Mesothelial cell of epicardium (in vitro differentiated cells): ENCODE measurements at places on chromosomes 12 and 14.

DNA sequence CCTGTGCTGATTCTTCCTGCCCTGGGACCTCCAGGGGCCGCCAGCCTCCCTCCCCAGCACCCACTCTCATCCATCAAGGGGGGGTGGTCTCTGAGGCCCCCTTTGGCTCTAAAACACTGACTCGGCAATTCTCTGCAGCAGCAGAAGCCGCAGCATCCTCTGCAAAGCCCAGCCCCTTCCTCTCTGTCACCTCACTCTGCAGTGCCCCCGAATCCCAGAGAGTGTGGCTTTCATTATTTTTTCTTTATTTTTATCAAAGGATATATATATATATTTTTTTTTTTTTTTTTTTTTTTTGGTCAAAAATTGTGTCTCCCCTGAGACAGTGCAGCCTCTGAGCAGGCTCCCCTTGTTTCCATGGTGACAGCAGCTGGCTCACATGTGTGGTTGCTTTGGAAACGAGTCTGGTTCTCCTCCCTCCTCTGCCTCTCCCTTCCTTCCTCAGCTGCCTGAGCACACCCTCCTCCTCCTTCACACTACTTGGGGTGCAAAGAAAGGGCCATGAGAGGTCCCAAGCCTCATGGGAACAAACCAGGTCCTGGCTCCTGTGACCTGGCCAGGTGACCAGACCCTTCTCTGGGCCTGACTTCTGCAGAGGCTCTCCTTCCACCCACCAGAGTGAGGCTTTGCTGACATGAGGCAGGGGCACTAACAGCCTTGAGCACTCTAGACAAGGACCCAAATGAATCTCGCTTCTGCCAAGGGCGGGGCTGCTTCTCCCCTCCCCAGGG is 100.5 kb downstream of the LRRC74A start:
- no peaks in the 10 kb centered on the region for H3K36me3 ChIP-seq
- no peaks in the 10 kb centered on the region for H3K27me3 ChIP-seq
- no peak overlapping the region for H3K4me3 ChIP-seq
- H3K27ac ChIP-seq = peak overlapping the region; percentile 92

DNA sequence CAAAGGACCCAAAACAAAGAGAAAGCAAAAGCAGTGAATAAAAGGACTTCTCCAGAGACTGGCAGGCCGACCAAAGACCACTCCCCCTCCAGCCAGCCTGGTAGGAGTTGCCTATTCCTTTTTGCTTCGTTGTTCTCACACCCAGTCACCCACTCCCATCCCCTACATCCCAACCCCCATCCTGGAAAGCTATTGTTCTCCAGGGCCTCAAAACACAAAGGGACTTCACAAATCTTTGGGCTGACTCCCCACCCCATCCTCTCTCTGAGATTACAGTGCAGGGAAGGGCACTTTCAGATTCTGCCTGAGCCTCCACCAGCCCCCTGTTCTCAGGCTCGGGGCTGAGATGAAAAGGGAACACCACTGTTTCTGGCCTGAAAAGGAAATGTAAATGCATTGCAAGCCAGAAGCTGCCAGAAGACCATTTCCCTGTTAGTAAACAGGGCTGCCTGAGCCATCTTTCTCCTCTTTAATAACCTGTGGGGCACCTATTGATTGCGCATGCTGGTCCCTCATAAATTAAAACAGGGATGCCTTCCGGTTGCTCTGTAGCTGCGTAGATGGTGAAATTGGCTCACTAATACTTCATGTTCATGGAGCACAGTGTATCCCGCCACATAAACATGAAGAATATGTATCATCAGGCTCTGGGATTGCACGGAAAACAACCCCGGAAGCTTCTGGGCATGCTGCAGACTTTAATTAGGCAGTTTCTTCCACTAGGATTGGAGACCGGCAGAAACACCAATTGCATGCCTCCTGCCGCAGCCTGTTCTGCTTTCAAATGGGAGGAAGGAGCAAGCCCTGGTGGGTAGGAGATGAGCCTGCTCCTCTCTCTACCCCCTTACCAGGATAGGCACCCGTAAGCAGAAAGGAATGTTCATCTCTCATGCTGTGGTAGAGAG is 130.3 kb upstream of the FUT8 start:
- DNase-seq = no peak
- peaks cover 20% of the 10 kb centered on the region for H3K4me1 ChIP-seq
- H3K27ac ChIP-seq = peak overlapping the region; percentile 66
- no peaks in the 10 kb centered on the region for H3K36me3 ChIP-seq
- peak overlapping the region; percentile 20 for H3K4me3 ChIP-seq

DNA sequence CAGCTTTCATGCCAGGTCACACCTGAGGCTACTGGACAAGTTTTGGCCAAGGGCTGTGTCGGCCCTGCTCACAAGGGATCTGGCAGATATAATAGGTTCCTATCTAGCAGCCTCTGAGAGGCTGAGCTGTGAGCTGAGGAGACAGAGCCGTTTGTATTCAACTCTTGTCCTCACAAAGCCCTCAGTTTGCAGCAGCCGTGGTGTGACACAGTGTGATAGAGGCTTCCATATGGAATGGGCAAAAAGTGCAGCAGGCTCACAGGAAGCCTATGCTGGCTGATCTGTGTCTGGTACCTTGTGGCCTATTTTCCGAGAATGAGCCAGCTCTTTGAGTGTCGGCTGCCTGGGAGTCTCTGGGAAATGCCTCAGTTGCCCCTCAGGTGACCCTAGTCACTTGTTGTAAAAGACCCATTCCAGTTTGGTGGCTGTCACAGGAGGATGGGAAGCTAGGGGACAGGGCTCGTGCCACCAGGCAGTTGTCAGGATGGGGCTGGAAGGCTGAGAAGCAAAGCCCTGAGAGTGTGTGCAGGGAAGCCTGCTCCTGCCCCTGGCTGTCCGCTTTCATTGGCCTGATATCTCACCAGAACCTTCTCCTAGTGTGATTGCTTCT is 16.1 kb downstream of the VRTN start:
- peaks cover 6% of the 10 kb centered on the region for H3K27me3 ChIP-seq
- no peaks in the 10 kb centered on the region for H3K4me1 ChIP-seq
- DNase-seq = no peak

GRCh38 chr14:99871771-99872170 is 78.6 kb downstream of the EML1 start:
- H3K27me3 ChIP-seq = peaks cover 47% of the 10 kb centered on the region
- H3K4me3 ChIP-seq = no peak overlapping the region
- DNase-seq = no peak
- peaks cover 17% of the 10 kb centered on the region for H3K36me3 ChIP-seq
- no peak overlapping the region for H3K27ac ChIP-seq
- peaks cover 8% of the 10 kb centered on the region for H3K4me1 ChIP-seq

DNA sequence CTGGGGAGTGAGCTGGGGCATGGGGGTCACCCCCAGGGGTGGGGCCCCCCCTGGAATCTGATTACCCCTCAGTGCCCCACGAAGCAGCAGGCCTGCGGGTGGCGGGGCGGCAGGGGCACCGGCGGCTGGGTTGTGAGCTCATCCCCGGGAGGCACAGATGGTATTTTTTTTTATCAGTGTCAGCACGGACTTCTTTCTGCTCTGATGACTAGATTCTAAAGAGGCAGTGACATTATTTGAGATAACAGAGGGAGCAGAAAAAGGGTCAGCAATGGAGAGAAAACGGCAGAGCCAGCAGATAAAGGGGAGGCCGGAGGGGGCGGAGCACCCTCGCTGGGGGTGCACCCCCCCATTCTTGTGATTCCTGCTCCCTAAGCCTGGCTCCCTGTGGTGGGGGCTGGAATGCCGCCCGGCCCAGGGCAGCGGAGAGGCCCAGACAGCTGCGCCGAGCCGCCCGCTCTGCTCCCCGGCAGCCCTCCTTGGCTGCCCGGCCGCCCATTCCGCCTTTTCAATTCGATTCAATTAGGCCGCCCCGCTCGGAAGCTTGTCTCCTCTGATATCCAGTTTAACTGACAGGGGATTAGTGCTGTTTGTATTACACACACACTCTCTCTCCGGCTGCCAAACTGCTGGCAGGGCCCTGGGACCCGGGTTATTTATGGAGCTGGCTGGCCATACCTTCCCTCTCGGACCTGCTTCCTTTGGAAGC is 32.9 kb downstream of the MVK start:
- no peak overlapping the region for H3K27ac ChIP-seq
- peaks cover 20% of the 10 kb centered on the region for H3K27me3 ChIP-seq
- H3K4me3 ChIP-seq = no peak overlapping the region

DNA sequence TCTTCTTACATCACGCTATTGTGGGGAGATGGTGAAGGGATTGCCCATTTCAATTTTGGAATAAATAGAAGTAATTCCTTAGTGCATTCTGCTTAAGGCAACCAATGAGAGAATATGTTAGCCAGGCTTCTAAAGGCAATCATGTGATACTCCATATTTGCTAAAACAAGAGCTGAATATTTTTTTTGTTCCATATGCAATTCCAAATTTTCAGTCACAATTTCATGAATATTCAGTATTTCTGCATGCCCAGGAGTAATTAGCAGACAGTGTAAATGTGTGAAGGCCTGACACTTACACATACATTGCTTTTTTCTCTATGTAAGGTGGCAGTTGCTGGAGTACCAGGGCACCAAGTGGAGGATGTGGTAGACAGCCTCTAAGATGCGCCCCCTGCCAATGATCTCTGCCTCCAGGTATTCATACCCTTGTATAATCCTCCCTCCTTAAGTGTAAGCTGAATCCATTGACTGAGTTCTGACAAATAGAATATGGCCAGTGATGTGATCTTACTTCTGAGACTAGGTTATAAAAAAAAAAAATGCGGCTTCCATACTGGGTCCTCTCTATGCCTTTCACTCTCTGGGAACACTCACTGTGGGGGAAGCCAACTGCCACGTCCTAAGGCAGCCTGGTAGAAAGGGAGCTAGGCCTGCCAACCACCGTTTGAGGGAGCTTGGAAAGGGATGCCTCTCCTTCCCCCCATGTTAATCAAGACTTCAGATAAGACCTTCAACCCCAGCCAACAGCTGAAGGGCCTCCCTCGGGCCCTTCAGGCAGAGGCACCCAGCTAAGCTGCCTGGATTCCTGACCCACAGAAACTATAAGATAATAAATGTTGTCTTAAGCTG is 62.7 kb upstream of the PTGR2 start:
- no peak for DNase-seq
- peak overlapping the region; percentile 98 for H3K27ac ChIP-seq
- H3K4me1 ChIP-seq = peaks cover 58% of the 10 kb centered on the region
- no peaks in the 10 kb centered on the region for H3K36me3 ChIP-seq
- no peaks in the 10 kb centered on the region for H3K27me3 ChIP-seq
- H3K4me3 ChIP-seq = peak overlapping the region; percentile 5

DNA sequence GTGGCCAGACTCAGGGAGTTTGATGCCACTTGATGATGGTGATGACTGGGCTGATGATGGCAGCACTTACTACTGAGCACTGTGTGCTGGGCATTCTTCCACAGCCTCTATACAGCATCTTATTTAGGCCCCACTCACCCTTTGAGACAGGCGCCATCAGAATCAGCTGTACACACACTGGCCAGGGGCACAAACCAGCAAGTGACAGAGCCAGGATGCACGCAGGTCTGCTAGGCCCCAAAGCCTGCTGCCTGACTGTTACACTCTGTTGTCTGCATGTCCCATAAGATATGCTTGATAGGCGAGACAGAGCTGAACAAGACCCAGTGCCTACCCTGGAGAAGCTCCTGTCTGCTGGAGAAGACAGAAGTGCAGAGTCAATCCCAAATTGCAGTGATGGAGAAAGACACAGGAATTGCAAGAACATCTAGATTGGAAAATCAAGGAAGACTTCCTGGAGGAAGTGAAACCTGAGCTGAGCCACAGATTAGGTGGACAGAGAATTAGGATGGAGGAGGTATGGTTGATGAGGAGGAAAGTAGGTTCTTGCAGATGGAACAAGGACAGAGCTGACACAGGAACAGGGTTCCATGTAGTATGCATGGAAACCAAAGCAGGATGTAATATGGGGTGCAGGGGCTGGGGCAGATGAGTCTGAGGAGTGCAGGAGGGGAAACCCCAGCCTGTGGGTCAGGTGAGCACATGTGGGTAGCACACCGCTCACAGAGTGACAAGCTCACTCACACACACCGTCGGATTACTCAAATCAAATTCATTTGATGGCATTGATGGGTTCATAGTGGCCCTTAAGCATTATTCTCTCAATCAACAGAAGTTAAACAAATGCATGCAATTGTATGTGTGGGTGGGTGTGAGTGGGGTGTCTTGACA is 117.3 kb downstream of the BEGAIN start:
- no peak overlapping the region for H3K4me3 ChIP-seq
- DNase-seq = no peak
- H3K4me1 ChIP-seq = peaks cover 1% of the 10 kb centered on the region
- no peaks in the 10 kb centered on the region for H3K27me3 ChIP-seq

DNA sequence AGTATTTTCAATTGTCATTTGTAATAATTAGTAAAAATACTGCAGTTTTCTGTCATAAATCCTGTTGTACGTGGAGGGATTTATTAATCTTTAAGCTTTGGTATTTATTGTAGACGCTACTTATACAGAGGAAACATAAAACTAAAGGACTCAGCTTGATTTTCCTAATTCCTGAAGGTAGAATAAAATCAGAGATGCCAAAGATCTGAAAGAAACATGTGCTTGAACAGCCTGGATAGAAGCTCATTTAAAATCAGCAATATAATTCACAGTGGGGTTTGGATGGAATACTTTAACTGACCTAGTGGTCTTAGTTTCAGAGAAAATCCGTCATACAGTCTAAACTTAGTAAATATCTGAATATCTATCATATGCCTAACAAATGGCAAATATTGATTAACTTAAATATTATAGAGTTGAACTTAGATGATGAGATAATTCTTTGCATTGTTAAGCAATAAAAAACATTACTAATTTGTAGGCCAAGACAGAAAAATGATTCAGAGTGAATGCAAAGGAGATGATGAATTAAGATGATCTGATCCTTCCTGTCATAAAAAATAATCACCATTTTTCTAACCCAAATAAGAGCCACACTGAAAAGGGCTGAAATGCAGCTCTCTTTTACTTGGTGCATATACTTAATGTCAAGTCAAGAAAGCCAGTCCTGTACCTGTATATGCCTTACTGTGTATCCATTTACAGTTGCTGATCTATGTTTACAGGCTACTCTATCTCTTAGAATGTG is 397.1 kb upstream of the DCN start:
- H3K4me1 ChIP-seq = peaks cover 24% of the 10 kb centered on the region
- no peak for DNase-seq
- no peak overlapping the region for H3K4me3 ChIP-seq
- H3K27ac ChIP-seq = peak overlapping the region; percentile 39
- H3K36me3 ChIP-seq = no peaks in the 10 kb centered on the region

DNA sequence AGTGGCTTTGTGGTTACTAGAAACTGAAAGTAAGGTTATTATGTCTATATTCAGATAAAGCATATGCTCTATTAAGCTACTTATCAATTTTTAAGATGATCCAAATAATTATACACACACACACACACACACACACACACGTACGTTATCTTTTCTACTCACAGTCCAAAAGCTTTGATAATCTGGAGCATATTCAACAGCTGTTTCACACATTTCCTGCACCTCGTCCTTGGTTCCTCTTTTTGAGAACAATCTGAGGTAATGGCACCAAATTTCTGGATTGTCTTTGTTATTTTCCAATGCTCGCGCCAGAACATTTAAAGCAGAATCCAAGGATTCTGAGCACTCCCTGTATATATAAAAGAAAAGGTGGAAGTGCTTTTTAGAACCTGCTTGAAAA is 37.5 kb downstream of the ZFC3H1 start:
- peaks cover 22% of the 10 kb centered on the region for H3K4me1 ChIP-seq
- H3K4me3 ChIP-seq = no peak overlapping the region
- no peaks in the 10 kb centered on the region for H3K27me3 ChIP-seq
- H3K36me3 ChIP-seq = peaks cover 40% of the 10 kb centered on the region
- DNase-seq = no peak
